ENCODE measurements at places on chromosomes 3 and 15. TPM values are rescaled to one million over a fixed set of nuclear protein-coding genes. Genes with fewer than 3 reads are reported as not detected.
A peak's percentile ranks its signal among the peaks of the same experiment; 100 is the strongest.

GRCh38 chr3:153023896-153024295 is 138.1 kb upstream of the RAP2B start:
- DNase-seq = no peak

DNA sequence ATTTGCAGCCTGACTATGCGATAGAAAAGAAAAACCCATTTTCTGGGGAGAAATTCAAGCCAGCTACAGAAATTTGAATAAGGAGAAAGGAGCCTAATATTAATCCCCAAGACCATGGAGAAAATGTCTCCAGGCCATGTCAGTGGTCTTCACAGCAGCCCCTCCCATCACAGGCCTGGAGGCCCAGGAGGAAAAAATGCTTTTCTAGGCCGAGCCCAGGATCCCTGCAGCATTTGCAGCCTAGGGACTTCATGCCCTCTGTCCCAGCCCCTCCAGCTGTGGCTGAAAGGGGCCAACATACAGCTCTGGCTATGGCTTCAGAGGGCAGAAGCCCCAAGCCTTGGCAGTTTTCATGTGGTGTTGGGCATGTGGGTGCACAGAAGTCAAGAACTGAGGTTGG is 26.3 kb downstream of the ARRDC4 start:
- DNase-seq = no peak

DNA sequence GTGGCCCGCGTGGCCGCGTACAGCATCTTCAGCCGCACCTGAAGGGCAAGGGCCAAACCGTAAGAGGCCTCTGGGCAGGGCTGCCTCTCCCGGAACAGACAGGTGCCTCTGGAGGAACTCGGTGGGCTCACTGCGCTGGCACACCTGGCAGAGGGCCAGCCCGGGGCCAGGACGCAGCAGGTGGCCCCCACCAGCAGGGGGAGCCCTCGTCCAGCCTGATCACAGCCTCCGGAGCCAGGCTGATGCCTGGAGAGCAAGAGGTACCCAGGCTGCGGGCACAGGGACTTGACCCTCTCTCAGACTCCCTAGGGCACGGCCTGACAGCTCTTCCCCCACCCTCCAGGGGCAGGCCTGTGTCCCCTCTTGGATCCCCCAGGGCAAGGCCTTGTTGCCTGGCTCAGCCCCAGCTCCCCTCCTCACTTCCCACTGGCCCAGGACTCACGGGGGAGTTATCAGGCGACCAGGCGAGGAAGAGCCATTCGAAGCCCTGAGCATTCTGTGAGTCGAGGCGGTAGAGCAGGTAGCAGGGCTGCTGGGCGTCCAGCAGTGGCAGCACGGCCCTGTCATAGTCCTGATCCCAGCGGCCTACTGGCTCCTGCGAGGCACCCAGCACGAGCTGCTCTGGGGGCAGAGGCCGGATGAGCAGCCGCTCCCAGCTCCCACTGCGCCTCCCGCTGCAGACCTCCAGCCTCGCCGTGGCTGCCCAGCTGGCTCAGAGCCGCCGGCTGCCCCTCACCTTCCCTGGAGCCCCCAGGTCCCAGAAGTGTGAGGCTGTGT is 6.2 kb upstream of the TLR9 start:
- DNase-seq = peak; percentile 58

DNA sequence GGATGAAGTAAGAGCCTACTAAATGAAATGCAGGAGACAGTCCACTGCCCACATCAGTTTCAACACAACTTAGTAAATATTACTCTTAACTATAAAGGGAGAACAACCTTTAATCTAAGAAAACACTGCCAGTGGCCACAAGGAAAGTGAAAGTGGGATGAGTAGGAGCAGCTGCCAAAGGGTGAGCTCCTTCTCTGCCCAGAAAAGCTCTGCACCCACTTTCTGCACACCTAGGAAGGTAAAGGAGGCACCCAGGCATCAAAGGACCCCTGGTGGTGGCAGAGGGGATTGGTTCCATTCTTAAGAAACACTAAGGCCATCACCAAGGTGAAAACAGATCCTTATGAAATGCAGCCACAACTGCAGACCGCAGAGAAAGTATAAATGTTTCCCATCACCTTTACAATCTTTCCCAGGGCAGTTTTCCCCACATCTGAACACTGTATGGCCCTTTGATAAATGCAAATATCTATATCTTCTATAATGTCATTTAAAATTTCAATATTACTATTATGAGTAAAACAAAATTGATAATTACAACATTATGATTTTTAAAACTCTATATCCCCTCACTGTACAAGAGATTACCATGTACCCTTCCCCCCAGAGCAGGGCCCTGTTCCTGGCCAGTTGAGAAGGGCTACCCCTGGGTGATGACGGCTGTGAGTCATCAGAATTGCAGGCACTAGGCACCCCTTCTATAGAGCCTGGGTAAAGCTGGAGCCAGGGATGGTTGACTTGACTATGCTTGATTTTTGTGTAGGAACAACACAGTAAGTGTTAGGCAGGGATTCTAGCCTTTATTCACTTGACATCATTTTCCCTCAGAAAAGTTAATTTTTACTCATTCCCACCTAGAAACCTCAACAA is 92.0 kb downstream of the SNRK start:
- DNase-seq = peak; percentile 27

Gene MINAR1
- 0.82 TPM for total RNA-seq

Gene CADM2
- 13.3 TPM for total RNA-seq

Gene ILDR1
- total RNA-seq = 1.7 TPM

Measured in tongue (tissue), 3 donors.